ENCODE measurements at places on chromosomes 2 and 18. TPM values are rescaled to one million over a fixed set of nuclear protein-coding genes. Genes with fewer than 3 reads are reported as not detected.

The IL36RN gene
- not detected for total RNA-seq

DNA sequence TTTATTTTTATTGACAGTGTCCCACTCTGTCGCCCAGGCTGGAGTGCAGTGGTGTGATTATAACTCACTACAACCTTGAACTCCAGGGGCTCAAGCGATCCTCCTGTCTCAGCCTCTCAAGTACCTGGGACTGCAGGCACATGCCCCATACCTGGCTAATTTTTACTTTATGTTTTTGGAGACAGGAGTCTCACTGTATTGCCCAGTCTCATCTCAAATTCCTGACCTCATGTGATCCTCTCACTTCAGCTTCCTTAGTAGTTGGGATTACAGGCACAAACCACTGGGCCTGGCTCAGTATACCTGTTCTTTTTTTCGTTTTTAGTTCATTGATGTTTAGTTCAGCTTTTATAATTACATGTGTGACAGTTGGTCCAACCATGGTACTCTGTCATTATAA, 40.1 kb upstream of the SNORC start:
- no peak for DNase-seq

- DNase-seq: no peak
Measured at GRCh38 chr2:37355735-37356134, 11.3 kb downstream of the QPCT start.

The METTL8 gene
- 39.3 TPM for total RNA-seq

DNA sequence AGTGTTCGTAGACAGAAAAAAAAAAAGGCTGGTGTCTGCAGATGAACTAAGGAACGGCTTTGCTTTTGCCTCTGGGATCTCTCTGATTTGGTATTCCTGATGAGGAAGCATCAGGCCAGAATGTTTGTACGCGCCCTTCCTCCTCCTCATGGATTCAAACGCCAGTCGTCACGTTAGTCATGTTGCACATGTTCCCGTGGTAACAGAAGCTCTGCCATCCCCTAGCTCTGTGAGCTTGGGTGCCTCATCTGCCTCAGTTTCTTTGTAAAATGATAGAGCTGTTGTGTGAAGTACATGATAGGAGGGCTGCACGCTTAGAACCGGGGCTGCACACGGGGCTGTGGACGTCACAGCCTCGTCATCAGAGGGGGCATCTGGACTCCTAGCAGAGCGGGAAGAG, 47.0 kb downstream of the TSHZ1 start:
- DNase-seq: no peak

DNA sequence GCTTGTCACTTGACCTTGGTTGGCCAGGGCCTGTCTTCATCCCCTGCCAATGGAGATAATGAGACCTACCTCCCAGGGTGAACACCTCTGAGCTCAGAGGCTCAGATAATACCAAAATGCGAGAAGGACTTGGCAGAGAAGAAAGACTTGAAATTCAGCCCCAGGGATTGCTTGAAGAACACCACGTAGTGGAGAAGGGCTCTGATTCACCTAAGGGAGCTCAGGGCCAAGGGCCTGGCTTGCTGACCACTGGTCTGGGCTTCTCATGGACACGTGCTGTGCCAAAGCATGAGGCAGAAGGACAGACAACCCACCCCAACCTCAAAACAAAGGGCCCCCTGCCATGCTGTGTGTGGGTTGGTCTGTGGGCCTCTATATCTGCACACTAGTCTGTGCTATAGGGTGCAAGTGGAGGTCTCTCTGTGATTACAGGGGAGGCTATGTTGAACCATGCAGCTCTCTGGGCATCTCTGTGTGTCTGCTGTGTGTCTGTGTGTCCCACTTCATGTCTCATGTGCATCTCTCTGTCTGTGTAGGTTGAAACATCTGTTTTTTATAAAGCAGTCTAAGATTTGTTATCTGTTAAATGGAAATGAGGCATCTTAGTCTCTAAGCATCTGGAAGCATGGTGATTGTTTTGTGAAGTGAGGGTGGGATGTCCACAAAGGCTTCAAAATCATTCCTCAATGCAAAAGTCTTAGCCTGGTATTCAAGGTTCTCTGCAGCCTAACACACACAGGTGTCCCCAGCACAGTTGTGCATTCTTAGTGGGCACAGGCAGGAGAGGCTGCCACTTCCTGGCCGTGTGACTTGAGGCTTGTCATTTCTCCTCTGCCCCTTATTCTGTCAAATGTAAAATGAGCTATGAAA, 61.0 kb upstream of the EPAS1 start:
- DNase-seq: no peak

DNA sequence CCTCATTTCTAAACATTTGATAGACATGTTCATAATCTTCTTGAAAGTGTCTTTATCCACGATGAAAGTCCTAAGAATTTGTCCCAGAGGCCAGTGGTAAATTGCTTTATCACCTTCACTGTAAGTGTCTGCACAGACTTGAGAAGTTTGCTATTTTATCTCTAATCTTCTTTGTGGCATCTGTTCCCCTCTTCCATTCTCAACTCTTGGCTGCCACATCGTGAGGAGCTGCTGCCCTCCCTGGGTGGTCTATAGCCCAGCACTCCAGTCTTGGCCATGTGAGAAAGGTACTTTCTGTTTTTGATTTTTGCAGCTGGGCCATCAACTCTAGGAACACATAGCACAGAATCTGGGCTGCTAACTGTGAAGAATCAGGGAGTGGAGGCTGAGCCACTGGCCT, 45.5 kb downstream of the SLC14A2 start:
- no peak for DNase-seq

- no peak for DNase-seq
Measured at GRCh38 chr2:132645176-132645575, 24.8 kb downstream of the LYPD1 start.

DNA sequence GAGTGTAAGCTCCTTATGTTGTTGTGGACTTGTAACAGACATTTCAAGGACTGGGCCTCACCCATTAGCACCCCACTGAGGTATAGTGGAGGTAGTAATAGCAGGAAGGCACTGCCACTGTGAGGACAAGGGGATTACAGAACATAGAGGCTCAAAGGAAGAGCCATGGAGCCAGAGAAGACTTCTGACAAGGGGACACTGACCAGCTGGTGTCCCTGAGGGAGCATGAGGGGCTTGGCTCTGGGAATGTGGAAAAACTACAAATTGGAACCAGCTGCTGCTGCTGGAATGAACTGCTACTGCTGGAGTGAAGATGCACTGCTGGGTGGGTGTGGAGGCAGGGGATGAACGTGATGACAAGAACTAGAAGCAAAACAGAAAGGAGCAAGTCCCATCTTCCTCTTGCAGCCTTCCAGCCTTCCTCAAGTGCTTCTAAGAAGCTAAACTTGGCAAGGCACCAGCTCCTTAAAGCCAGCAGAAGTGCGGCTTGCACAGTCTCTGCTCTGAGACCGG, 167.3 kb upstream of the NOSTRIN start:
- DNase-seq: no peak

DNA sequence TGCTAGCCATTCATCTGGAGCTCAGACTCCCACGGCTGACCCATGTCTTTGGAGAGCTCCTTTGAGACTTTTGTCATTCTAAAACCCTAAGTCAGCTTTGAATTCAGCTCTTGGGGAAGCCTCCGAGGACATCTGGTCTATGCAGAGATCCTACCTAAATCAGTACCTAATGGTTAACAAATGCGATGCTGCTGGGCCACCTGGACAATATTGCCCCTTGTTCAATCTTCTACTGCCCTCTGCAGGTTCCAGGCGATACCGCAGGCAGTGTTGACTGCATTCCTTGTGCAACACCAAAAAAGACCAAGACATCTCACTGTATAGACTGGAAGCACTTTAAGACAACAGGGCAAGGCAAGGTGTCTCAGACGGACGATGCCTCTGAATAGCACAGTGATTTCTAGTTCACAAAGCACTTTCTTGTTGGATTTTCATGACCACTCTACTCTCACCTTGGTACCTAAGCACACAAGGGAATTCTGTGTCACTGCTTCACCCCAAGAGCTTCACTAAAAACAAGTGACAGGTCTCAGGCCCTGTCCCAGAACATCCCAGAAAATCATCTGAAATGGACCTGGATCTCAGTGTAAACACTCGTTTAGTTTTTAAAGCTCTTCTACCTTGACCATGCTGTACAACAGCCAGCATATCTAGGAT, 80.9 kb downstream of the XDH start:
- peak; percentile 90 for DNase-seq

- no peak for DNase-seq
Measured at GRCh38 chr18:37710726-37711125, 145.1 kb upstream of the CELF4 start.

The MGAT4A gene
- total RNA-seq: 16.3 TPM

The TBC1D8 gene
- 16.9 TPM for total RNA-seq

The AGXT gene
- total RNA-seq: not detected

GRCh38 chr18:69491576-69491975, 90.9 kb downstream of the DOK6 start:
- DNase-seq: no peak

Measured in SK-MEL-5 (cell line).